ENCODE measurements at places on chromosomes 2 and 18.

DNA sequence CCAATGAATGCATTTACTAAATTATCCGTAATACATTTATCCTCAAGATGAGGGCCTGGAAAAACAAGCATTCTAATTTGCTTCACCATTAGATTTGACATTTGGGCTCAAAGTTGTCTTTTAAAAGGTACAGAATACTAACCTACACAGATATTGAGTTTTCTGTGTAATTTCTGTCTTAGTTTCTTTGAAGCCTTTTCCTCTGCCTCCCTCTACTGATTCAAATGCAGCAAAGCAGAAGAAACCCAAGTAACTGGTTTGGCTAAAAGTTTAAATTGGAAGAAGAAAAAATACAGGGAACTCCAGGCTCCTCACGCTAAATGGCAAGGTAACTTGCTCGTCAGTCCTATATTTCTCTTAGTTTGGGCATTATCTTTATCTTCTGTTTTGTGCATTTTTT, 53.3 kb upstream of the SLC5A7 start:
- no peak for DNase-seq

- DNase-seq: no peak
Measured at GRCh38 chr2:108805782-108806181, 19.2 kb downstream of the CCDC138 start.

DNA sequence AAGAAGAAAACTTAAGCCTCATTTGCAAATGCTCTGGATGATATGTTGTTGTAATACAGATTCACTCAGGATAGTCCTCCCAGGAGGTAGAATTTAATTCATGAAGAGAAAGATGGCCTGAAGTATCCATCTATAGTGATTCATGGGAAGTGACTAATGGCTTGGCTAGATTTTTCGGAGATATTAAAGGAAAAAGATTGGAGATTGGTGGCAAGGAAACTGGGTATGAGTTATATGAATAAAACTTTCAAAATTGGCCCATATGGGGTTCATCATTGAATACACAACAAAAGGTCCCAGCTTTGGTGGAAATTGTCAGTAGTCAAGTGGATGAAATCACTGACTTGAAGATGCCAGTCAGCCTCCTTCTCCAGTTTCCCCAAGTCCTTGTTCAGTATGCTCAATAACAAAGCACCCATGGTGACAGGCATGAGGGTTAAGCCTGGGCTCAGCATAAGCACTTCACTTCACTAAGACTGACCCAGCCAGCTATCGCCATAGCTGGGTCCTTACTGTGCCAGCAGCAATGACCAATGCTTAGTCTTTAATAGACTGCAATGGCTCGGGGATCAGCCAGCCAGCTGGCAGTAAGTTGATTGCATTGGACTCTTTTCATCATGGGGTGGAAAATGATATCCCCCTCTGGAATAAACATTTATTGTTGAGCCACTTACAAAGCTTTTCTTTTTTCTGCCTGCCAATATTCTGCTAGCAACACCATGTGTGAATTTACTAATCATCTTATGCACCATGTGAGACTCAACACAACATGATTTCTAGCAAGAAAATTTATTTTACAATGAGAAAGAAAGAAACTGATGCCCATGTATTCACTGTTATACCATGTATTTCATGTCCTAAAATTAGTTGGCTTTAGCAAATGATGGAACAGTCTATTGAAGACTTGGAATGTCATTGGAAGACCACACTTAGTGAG, 176.6 kb upstream of the TACR1 start:
- DNase-seq: no peak

GRCh38 chr2:165691615-165692014, 102.4 kb downstream of the GALNT3 start:
- no peak for DNase-seq

- DNase-seq: no peak
Measured at GRCh38 chr2:227420087-227421052, 32.6 kb upstream of the SCYGR1 start.
